AG08396 (cell line): ENCODE measurements at places on chromosomes 1 and 21.

DNA sequence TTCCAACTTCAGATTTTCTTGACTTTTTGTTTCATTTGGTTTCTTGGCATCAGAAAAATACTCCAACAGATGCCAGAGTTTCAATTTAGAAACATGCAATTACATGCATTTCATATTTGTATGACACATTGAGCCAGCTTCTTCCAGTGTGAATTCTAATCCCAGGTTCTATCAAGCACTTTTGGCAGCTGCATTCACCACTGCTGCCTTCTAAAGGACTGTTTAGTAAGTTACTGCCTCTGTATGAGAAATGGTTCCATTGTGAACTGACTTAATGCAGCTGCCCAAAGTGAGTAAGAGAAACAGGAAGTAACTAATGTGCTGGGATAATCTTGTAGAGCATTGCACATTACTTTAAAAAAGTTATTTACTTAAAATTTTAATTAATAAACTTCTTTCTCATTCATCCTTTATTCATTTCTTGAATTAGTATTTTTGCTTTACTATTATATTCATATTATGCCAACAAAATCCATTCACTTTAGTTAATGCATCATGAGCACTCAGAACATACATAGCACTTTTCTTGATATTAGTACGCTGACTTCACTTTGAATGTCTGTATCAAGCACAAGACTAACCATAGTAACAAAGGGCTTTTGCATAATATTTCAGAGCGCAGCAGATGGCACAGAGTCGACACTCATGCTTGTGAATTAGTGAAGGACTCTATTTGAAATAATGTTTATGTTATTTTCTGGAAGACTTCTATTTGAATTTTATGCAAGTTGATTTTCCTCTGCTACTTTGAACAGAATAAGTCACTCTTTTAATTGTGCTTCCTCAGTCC, 9.8 kb downstream of the RGS18 start:
- DNase-seq = no peak

DNA sequence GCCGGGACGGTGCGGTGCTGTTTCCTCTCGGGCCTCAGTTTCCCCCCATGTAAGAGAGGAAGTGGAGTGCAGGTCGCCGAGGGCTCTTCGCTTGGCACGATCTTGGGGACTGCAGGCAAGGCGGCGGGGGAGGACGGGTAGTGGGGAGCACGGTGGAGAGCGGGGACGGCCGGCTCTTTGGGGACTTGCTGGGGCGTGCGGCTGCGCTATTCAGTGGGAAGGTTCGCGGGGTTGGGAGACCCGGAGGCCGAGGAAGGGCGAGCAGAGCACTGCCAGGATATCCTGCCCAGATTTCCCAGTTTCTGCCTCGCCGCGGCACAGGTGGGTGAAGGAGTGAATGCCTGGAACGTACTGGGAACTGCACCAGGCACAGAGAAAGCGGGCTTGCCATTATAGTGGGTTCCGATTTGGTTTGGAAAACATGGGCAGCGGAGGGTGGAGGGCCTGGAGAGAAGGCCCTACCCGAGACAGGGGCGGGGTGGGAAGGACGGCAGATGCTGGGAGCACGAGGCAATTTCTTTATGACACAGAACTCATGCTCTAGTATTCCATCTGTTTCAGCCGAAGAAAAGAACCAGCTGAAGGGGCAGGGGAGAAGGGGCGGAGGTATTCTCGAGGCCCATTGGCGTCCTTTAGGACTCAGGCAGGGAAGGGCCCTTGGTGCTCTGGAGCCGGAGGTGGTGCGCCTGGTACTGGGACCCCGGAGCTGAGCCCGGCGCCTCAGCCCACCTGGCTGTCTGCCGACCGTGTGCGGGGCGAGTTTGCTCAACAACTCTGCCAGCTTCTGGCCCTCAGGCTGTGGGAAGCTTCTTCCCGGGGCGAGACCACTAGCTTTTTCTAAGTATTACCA, 960 bp downstream of the PCSK9 start:
- DNase-seq = no peak

DNA sequence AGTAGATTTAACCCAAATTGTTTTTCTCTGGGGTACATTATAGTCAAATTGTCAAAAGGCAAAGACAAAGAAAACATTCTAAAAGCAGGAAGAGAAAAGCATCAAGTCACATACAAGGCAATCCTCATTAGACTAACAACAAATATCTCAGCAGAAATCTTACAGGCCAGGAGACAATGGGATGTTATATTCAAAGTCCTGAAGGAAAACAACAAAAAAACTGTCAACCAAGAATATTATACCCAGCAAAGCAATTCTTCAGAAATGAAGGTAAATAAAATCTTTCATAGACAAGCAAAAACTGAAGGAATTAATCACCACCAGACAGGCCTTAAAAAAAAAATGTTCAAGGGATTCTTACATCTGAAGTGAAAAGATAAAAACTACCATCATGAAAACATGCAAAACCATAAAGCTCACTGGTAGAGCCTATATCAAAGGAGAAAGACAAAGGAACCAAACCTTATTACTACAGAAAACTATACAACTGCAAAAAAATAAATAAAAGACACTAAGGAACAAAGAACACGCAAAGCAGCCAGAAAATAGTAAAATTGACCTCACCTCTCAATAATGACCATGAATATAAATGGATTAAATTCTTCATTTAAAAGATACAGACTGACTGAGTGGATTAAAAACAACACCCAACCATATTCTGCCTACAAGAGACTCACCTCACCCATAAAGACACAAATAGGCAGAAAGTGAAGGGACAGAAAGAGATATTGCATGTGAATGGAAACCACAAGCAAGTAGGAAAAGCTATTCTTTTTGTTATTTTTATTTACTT, 113.8 kb upstream of the ZC3H11B start:
- DNase-seq = no peak

DNA sequence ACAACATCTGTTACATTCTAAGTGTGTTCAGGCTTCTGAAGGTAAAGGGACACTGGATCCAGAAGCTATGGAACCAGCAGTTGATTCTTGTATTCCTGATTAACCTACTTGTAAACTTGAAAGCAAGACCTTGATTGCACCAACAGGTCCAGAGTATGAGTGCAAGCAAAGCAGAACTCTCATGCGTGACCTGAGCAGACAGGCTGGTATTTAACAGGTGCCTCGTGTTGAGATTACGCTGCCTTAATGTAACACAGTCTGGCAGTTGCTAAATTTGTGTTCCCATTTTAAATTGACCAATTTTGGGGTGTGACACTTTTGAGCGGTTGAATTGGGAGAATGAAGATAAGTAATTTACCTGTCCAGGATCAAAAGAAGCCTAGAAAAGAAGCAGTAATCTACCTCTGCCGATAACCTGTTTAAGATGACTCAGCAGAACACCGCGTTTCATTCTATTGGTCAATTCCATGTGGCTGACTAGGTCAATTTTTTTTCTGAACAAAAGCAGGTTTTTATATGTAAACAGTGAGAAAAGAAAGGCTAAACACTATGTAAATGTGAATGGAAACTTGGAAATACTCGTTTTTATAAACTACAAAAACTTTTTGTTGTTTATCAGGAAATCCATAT, 147.6 kb downstream of the DYRK1A start:
- no peak for DNase-seq

DNA sequence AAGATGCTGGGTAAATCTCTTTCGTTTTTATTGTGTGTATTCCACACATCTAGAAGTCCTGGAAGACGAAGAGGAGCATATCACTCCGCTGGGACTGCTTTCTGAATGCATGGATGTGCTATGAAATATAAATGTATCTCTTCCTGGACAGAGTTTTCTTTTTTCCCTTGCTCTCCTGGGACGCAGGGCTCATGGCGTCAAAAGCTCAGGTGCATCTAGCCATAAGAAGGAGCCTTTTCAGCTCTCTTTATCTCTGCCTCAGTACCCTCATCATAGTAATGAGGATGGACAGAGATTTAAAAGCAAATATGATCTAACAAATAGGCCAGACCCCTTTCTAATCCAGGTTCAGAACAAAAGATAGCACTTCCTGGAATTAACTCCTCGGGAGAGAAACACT, 27.5 kb upstream of the CASQ2 start:
- DNase-seq = no peak

- no peak for DNase-seq
Measured at GRCh38 chr1:25118546-25118945, 113.8 kb downstream of the SYF2 start.

DNA sequence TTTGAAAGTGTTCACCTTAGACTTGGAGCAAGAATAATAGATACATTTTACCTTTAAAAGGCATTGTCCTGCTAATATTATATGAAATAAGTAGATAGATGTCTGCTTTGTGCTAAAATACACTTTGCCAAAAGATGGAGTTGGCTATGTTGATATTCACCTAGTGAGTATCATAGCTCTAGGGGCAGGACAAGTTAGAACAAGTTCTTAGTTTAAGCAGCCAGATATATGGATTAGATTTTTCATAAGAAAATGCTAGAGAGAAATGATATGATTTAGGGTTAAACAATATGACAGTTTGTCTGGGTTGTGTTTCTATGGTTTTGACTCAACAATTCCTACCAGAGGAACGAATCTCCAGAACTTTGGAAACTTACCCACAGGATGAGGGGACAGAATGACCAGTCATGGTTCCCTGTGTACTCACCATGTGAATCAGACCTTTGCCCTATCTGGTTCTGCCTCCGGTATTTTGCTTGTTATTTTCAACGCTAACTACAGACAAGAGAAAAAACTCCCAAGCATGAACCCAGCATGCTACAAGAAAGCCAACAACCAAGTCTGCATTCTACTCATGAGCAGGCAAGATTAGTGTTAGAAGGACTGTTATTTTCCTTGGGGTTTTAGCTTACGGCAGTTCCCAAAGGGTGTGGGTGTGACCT, 1.7 kb downstream of the F5 start:
- DNase-seq = no peak

DNA sequence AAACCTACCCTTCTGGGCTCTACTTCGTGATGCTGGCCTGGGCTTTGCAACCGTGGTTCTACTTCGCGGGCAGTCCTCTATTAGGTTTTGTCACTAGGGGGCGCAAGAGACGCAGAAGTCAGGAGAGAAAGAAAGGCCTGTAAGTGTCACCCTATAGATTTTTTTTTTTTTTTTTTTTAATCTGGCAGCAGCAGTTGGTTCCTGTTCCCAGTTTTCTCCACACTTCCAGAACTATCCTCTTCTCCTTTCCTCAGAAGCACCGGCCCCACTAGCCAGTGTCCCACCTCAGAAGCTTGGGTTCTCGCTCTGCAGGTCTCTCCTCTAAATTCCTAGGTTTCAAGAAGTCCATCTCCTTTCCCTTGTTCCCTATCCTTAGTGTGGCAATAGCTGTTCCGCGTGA, 9.1 kb upstream of the LCE2D start:
- peak; percentile 73 for DNase-seq

DNA sequence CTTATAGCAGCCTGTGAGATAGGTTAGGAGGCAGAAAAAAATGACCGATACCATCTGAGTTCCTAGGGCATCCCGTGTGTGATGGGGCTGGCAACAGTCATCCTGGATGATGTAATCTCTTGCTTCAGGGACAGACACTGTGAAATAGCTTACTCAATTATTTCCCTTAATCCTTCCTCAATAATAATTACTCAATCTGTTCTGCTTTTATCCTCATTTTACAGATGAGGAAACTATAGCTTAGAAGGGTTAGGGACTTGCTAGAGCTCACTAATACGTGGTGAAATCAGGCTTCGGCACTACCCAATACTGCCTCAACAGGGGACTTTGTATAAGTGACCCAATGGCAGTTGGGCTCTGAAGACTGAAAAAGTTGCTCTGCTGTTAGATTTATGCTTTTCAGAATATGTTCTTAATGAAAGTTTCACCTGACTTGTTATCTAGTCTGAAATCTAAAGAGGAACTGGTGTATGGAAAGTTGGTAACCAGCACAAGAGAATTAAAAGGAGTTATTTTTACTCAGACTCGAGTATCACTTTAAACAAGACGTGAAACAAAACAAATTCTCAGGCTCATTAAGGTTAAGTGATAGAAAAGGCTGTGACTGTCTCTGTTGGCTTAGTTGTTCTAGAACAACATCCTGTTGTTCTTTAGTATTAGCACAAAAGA, 14.4 kb downstream of the CD55 start:
- DNase-seq = no peak

GRCh38 chr21:42393443-42393950, 2.4 kb downstream of the TMPRSS3 start:
- no peak for DNase-seq

GRCh38 chr1:113197719-113198330, 124.8 kb downstream of the LRIG2 start:
- no peak for DNase-seq

- DNase-seq = no peak
Measured at GRCh38 chr1:26542771-26543451, 13.3 kb downstream of the RPS6KA1 start.

- peak; percentile 80 for DNase-seq
Measured at GRCh38 chr1:68232289-68233148, at the start of gene WLS. TSS of gene WLS (minus strand) at chr1:68232523. CDS start at chr1:68232299, 224 bp downstream.

DNA sequence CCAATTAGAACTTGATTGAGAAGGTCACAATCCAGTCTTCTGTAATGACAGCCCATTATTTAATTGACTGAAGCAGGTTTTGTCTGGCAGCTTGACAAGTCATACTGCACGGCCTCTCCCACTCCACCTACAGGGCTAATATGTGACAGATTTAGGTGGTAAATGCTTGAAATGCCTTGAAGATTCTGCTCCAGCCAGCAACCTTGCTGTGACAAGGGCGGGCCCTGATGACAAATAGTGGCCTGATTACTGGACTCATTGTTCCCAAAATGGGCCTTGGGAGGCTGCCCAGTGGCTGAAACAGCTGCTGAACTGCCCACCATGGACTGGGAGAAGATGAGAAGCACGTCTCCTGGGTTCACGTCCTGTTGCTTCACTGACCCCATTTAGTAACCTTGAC, 30.0 kb upstream of the CRNN start:
- no peak for DNase-seq

DNA sequence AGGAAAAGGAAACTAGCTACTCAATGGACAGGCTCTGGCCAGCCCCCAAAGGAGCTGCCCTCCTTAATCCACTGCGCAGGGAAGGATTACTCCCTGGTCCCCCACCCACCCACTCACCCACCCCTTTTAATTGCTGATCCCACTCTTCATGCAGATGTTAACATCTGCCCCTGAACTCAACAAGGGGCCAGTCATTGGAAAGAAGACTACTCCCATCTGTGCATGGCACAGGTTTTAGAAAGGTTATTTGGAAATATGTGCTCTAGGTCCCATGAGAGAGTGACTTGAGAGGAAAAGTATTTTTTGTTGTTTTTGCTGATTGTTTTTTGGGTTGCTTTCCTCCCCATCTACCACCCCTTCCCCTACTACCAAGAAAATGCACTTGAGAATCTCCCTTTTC, 94.4 kb upstream of the FGGY start:
- DNase-seq = no peak

DNA sequence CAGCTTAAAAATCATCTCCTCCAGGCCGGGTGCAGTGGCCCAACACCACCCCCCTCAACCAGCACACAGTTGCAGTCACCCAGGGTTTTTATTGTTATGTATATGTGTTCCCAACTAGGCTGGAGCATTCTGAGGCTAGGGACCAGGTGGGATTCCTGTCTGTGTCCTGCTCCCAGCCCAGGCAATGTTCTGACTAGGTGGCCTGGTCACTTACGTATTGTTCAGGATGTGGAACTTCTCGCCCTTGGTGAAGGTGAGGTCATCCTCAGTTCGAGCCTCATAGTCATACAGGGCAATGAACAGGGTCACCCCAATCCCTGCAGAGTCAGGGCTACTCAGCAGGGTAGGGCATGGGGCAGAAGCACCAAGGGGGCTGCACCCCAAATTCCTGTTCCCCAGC, 12.2 kb downstream of the FGR start:
- DNase-seq = no peak
